ENCODE measurements at places on chromosomes 11 and 22.

- DNase-seq: no peak
Measured at GRCh38 chr11:626475-627307, at the start of gene SCT. Gene SCT, minus strand, starts transcription at chr11:627181. Its CDS starts 38 bp downstream, at chr11:627143.

DNA sequence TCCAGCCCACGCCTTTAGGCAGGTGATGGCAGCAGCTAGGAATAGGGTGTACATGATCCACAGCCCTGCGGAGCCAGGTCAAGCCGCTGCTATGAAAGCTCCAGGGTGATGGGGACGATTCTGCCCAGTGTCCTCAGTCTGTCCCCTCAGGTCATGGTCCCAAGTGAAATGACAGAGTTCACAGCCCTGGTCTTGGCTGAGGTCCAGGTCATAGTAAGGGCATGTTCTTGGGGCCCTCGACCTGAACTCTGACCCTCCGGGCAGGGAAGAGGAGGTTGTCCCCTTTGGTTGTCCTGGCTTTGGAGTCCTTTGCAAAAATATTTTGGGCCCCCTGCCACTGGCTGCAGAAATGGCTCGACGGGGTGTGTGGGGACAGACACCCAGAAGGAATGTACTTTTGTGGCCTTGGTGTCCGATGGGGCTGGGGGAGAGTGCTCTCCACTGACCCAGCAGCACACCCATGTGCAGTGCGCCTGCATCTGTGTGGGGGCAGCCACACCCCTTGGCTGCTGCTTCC is 7.3 kb downstream of the C22orf31 start:
- no peak for DNase-seq

GRCh38 chr11:32288276-32288675 is 147.1 kb downstream of the WT1 start:
- no peak for DNase-seq

- DNase-seq: peak; percentile 66
Measured at GRCh38 chr11:13384908-13385640, 77.9 kb downstream of the BTBD10 start.

DNA sequence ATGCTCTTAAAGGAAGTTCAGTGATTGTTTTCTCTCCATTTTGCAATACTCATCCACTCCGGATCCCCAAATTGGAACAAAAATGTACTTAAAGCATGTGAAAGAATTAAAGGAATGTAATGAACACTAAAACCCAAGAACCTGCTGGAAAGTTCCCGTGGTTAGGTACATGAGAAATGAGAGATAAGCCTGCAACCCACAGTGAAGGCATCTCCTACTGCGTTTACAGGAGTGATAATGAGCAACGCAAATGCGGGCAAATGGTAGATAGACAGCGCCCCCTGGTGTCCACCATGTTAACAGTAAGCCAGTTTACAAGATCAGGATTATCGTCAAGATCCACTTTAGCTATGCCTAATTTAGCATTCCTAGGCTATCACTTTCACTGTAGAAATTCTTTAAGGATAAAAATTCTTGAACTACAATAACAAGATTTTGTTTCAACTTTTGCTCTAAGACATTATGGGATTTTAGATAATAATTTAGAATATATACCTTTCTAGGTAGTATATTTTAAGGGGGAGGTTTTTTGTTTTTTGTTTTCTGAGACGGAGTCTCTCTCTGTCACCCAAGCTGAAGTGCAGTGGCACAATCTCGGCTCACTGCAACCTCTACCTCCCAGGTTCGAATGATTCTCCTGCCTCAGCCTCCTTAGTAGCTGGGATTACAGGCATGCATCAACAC is 29.9 kb downstream of the ALG9 start:
- peak; percentile 64 for DNase-seq

- no peak for DNase-seq
Measured at GRCh38 chr11:77080643-77081210, 14.0 kb downstream of the CAPN5 start.

GRCh38 chr11:11297578-11297977 is 55.5 kb downstream of the CSNK2A3 start:
- peak; percentile 24 for DNase-seq

GRCh38 chr11:93741882-93742226 is 382 bp downstream of the C11orf54 start:
- DNase-seq: no peak

DNA sequence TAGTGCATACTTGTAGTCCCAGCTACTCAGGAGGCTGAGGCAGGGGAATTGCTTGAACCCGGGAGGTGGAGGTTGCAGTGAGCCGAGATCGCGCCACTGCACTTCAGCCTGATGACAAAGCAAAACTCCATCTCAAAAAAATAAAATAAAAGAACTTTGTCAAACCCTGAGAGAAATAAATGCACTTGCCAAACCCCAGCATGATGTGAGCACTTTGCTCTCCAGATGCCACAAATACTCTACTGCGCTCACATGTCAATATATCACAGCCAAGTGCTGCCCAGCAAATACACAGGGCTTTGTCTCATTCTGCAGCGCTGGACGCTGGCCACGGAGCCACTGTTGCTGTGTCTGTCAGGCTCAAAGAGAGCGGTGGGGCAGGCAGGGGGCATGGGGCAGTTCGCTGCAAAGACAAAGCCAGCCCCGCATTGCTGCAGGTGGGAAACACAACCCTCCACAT is 45.1 kb downstream of the AHNAK start:
- DNase-seq: no peak

DNA sequence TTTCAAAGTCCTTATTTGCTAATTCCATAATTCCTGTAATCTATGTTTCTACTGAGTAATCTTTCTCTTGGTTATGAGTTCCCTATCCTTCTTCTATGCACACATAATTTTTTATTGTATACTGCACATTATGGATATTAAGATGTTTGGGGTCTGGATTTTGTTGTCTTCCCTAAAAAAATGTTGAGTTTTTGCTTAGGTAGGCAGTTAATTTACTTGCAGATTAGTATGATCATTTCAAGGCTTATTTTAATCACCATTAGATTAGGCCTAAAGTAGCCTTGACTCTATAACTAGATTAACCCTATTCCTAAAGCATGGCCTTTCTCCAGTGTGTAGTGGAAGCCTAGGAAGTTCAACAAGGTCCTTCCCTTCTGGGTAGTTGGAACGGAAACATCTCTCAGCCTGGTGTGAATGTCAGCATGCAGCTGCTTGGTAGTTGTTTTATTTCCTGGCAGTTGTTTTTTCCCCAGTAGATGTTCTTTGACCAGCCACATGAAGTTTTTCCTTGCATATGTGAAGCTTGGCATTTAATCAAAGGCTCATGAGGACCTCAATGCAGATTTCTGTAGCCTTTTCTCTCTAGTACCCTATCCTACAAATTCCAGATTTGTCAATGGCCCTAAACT is 419.3 kb upstream of the NARS2 start:
- DNase-seq: no peak

DNA sequence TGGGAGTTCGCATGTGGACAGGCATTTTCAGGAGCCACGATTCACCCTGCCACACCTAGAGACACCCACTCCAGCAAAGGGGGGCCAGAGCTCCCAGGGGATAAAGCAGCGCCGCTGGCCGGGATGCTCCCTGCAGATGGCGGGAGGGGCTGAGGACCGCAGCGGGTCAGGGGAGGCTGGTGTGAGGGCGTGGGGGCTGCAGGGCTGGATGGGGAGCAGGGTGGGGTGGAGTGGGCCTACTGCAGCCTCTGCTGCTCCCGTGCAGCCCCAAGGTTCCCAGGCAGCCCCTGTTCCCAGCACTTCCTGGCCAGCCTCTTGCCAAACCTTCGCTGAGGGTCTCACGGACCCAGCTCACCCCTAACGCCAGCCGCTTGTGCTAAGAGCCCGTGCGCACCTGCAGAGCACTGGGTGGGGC is 13.0 kb downstream of the MUC5B start:
- no peak for DNase-seq

- peak; percentile 39 for DNase-seq
Measured at GRCh38 chr22:21568347-21569075, 997 bp downstream of the UBE2L3 start.

- DNase-seq: no peak
Measured at GRCh38 chr11:117633976-117634755, 162.8 kb downstream of the DSCAML1 start.

DNA sequence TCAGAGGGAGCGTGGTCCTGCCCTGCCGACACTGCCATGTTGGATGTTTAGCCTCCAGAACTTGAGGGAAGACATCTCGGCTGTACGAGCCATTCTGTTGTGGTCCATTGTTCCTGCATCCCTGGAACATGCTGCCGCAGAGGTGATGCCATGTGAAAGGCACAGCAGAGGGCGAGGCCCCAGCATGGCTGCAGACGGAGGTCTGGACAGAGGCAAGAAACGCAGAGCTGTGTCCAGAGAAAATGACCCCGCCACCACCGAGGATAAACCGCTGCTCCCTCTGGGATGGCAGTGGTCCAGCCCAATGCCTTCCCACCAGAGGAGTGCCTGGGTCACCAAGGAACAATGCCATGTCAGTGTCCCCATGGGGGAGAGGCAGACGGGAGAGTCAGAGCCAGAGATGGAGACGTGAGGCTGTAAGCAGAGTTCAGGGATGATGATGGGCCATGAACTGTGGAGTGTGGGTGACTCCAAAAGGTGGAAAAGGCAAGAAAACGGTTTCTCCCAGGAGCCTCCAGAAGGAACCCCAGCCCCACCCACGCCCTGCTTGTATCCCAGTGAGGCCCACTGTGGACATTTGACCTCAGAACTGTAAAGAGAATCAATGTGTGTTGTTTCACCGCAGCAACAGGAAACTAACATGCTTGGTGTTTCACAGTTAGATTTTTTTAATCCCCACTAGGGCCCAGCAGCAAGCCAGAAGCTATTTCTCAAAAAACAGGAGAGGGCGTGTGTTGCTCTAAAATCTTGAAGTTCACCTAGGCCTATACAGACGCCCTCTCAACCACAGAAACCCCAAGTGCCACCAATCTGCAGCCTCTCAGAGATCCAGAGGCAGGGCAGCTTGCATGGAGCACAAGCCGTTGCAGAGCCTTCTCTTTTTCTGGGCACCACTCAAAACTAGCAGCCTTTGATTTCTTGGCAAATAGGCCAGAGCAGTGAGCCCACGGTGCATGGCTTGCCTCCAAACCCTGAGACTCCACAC is 1422.9 kb downstream of the TBC1D22A start:
- no peak for DNase-seq

DNA sequence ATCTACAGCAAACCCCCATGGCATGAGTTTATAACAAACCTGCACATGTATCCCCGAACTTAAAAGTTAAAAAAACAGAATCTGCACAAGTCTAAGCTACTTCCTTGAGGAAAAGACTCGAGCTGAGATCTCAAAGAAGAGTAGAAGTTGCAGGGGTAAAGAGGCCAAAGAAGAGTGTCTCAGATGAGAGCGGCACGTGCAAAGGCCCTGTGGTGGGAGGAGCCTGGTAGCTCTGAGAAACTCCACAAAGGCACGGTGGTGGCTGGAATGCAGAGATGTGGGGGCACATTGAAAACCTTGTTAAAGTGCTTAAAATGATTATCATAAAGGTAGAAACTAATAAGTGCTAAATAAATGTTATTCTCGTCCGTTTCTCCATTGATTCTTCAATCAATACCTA is 103.2 kb upstream of the GRK3 start:
- no peak for DNase-seq

DNA sequence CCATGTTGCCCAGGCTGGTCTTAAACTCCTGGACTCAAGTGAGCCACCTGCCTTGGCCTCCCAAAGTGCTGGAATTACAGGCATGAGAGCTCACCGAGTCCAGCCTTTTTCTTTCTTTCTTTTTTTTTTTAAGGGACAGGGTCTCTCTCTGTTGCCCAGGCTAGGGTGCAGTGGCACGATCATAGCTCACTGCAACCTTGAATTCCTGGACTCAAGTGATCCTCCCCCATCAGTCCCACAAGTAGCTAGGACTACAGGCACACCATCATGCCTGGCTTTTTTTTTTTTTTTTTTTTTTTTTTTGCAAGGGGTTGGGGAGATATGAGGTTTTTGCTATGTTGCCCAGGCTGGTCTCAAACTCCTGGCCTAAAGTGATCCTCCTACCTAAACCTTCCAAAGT is 78.5 kb downstream of the MRTFA start:
- DNase-seq: no peak
